ENCODE measurements at places on chromosomes 16 and 17.
A peak's percentile ranks its signal among the peaks of the same experiment; 100 is the strongest.

DNA sequence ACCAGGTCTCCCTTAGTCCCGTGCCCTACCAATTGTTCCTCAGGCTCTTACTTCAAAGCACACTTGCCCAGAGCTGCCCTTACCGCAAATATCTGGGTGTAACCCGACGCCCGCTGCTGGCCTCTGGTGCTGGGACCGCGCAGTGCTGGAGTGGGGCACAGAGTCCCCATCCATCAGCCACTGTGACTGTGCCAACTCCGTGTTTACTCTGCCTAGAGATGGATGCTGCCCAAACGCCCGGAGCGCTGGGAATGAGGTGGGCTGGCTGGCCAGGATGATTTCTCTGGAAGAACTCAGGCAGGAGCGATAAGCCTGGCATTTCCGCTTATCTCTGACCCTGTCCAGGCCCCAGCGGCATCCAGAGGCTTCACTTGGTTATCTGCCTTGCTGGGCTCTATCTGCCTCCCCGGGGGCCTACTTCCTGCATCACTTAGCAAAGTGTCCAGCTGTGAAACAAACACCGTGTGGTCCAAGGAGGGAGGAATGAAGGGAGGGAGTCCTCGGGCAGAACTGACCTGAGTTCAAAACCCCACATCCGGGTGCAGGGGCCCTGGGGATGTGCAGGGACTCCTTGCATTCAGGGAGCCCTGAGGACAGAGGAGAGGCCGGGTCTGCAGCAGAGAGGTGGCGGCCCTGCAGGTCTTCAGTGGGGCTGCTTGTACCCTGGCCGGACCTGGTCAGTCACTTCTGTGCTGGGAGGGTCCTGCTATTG, 9.4 kb upstream of the MYLK3 start:
- no peak for DNase-seq

DNA sequence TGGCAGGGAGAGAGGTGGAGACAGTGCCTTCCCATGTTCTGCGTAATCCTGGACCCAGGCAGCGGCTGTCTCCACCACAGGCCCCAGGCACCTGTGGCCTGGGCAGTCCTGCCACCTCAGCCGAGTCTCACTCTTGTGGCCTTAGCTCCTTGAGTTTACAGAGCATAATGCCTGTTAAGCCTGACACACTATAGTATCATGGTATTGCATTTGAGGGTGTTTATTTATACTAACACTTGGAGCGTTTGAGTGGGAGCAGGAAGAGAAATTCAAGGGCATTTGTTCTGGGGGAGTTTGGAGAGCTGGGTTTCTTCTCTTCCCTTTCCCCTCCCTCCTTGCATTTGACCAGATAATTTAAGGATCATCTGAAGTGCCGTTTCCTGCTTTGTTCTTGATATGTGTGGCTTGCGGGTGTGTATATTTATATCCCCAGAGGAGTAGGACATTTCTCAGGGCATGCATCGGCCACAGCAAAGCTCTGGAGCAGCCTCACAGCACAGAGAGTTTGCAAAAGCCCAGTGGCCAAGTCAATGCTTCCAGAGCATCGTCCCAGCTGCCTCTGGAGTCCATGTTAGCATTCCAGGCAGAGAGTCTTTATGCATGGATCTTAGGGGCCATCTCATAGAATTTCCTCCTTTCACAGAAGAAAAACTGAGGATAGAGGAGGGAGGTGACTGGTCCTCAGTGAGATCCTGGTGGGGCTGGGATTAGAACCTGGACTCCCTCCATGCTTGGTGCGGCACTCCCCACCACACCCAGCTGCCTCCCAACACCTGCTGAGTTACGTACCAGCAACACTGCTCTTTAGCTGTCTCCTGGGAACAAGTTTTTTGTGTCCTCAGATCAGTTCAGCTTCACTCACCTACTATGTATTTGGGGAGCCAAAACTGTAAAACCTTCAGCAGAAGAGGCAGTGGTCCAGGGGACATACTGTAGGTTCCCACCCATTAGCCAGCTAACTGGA, 222.8 kb downstream of the CCDC182 start:
- no peak for DNase-seq

- DNase-seq, result no peak
These were observed 45.4 kb downstream of the CLEC19A start for GRCh38 chr16:19330841-19331397.

DNA sequence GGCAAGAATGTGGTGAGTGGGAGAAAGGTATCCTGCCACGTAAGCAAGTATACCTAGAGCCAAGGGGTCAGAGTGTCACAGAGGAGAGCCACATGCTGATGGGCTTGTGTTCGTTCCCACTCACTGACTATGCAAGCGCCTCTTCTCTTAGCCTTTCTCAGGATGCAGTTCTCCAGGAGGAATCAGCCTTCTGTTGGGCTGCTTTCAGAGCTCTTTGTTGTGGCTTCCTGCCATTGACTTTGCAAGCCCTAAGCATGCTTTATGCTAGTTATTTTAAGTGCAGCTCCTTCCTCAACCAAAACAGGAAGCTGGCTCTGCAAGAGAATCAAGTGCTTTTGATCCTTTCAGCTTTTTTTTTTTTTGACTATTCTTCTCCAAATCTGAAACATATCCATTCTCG, 66.6 kb downstream of the SIAH1 start:
- DNase-seq, result peak; percentile 71

- peak; percentile 57 for DNase-seq
These were observed 225.8 kb downstream of the PMP22 start for GRCh38 chr17:15039366-15039765.

DNA sequence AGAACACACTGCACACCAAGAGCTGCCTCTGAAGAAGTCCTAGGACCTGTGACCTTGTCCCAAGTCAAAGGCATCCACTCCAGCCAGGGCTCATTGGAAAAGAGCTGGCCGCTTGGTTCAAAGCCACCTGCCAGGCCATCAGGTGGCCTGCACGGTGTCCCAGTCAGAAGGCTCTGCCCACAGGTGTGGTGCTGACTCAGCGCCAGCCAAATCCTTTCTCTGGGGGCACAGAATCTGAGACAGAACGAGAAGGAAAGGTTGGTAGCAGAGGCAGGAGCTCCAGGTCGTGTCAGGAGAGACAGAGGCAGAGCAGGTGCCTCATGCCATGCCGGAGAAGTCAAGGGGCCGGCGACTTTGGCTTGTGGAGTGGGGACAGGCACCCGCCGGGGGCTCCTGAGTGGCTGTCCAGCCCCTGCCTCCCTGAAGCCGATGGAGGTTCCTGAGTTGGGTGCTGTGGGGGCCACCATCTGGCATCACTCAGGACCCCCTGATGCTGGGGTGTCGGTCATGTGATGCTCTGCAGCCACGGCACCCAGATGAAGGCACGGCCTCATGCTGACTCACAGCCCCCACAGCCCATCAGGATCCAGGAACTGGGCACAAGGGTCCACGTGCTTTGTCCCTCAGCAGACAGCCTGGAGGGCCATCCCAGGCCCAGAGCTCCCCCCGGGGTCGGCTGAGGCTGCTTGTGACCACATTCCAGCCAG, 128.1 kb upstream of the FOXF1 start:
- DNase-seq, result no peak

DNA sequence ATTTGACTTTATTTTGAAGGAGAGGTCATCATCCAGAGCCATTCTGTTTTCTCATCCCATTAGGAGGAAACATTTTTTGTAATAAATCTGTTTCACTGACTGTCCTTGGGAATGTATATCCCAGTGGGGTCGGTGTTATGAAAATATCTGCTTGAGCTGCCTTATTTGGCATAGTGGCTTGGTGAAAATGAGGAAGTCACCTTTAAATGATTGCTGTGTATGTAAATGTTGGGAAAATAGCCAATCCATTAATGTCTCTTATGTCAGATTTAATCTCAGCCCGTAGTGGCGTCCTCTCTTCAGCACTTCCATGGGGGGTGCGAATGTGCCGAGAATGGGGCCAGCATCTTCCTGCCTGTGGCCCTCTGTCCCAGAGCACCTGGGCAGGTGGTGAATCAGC, 57.6 kb downstream of the BANP start:
- DNase-seq, result no peak

DNA sequence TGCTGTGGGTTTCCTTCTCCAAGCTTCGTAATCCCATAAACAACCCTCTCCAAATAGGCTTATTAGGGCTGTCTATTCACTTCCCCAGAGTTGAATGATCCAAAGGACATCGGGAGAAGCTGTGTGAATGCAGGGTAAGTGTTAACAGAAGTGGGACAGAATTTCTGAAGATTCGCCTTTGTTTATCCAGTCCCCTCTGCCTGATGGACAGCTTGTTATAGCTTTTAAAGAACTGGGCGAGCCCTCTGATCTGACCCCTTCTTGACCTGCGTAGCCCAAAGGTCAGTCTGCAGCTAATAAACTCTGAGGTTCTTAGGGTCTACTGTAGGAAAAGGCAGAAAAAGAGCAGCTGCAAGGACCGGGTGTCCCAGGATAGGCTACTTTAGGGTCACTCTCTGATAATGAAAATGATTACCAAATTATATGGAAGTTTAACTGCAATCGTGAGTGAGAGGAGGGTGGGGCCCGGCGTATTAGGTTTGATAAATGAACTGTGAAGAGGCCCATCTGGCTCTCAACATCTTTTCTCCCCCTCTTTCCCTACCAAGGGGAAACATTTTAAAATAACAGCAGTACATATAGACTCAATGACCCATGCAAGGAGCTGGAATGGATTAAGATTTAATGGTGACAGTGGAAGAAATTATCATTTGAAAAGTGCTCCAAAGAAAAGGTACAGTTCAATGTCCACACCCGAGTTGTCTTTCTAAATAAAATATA, 233.4 kb downstream of the FTO start:
- no peak for DNase-seq

- peak; percentile 62 for DNase-seq
These were observed 174.0 kb upstream of the CIBAR2 start for GRCh38 chr16:85286066-85286831.

DNA sequence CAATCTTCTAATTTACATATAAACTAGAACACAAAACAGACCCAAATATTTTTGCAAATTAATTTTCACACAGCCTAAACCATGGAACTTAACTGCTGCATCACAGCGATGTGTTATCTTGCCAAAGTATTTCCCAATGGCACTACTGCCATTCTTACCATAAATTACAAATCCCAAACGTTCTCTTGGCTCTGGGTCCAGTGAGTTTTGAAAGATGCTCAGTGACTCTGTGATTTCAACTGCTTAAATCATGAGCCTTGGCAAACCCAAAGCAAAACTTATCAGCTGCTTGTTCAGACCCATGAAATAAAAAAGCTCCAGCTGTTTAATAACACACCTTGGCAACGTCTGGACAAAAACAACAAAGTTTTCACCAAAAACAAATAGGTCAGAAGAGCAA, 223.0 kb downstream of the CA10 start:
- no peak for DNase-seq

GRCh38 chr17:73639932-73640331, 4.3 kb downstream of the SDK2 start:
- DNase-seq, result no peak

GRCh38 chr17:4771519-4772234, at the start of gene TM4SF5:
TM4SF5 (plus strand) TSS chr17:4771886; CDS start chr17:4771923, 37 bp downstream.
- DNase-seq, result no peak

DNA sequence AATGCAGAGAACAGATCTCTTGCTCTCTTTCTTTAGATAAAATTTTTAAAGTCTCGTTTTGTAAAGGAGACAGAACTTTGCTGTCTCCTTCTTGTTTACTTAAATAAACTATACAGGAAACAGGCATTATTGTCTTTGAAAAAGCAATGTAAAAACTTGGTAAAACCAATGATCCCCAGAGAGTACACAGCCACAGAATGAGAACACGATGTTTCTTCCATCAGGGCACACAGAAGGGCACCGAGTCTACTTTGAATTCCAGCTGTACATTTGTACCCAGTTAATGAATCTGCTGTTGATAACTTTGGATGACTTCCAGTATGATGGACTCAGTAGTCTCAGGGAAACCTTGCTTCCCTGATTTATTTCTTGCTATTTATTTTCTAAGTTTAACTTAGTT, 8.1 kb upstream of the TMEM100 start:
- DNase-seq, result no peak

GRCh38 chr16:66920299-66920590, 1.6 kb upstream of the CDH16 start:
- no peak for DNase-seq

- DNase-seq, result no peak
These were observed 143.7 kb upstream of the GNAO1 start for GRCh38 chr16:56047307-56048234.

GRCh38 chr16:81292936-81293335, 21.8 kb upstream of the GAN start:
- no peak for DNase-seq

DNA sequence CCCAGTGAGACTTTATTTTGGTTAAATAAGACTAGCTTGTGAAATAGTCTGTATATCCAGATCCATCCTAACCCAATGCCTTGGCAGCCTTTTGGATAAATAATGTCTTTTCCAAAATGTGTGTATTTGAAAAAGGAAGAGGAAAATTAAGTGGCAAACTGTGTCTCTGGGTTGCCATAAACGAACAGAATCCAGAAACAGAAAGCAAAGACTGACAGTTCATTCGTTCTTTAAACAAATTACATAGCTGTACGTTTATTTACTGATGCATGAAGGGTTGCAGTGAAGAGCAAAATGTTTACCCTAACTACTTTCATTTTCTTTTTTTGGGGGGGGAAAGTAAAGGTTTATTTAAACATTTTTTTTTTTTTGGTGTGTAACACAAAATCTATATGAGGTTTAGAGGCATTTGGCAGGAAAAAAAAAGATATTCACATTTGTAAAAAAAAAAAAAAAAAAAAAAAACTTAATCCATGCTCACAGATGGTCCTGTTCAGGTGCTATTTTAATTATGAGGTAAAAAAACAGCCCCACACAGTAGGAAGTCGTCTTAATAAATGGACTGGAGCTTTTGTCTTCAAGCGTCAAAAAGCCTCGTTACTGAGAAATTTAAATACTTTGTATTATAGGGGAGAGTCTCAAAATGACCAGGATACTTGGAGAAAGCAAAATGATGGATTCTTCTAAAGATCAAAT, 245.9 kb downstream of the FTO start:
- no peak for DNase-seq

DNA sequence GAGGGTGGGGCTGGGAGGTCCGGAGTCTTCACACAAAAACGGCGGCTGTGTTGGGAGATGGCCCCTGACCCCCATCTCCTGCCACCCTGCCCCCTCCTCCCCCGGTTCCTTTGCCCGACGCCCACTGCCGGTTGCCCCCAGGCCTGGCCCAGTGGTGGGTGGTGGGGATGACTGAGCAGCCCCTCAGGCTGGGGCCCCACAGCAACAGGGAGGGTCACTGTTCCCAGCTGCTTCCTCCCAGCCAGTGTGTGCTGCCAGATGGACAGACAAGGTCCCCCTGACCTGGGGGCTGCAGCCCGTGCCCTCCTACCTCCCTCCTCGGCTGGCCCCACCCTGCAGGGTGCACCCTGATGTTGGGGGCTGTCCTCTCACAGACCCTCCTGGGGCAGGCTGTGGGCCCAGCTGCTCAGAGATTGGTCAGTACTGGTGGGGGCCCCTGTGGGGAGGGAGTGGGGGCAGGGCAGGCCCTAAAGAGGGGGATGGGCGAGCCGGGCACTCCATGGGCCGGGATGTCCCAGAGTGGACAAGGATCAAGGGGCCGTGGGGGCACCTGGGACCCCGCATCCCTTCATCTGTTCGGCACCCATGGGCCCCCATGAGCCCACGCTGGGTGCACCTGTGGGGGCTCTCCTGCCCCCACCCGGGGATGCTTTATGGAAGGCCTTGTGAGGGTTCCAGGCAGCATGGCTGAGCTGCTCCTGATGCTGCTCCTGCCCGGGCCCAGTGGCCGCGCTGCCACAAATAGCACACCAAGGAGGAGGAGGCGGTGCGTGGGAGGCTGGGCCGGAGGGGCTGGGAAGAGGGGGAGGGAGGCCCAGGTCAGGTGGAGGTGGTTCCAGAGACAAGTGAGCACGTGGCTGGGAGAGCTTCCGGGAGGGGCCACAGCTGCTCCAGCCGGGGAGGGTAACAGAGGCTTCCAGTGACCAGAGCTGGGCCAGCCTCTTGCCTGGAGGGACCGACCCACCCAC, 5.1 kb downstream of the C1QTNF8 start:
- no peak for DNase-seq

Measured in fibroblast of skin of right quadriceps (primary cell).